Urinary bladder (tissue), 4 donors: ENCODE measurements at places on chromosomes 12 and 14. TPM values are rescaled to one million over a fixed set of nuclear protein-coding genes. Genes with fewer than 3 reads are reported as not detected.

Gene TRIM9
- 1.1 TPM for total RNA-seq

Gene PTPN6
- 6.1 TPM for total RNA-seq

Gene NUDT14
- total RNA-seq: 7.3 TPM

Gene RABGGTA
- total RNA-seq: 9.5 TPM

Gene SLC6A15
- total RNA-seq: 1.2 TPM

DNA sequence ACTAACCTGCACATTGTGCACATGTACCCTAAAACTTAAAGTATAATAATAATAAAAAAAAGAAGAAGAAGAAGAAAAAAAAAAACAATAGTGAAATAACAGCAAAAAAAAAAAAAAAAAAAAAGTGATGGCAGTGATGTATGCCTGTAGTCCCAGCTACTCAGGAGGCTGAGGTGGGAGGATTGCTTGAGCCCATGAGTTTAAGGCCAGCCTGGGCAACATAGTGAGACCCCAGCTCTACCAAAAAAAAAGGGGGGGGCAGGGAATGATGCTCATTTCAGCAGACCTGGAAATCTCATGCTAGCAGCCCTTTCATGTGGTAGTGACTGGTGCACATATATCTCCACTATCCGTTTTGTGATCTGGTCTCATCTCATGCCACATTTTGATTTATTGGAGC is 20.8 kb downstream of the TRAFD1 start:
- no peak for DNase-seq

GRCh38 chr14:93033983-93034670 is 81.6 kb downstream of the ITPK1 start:
- DNase-seq: no peak

DNA sequence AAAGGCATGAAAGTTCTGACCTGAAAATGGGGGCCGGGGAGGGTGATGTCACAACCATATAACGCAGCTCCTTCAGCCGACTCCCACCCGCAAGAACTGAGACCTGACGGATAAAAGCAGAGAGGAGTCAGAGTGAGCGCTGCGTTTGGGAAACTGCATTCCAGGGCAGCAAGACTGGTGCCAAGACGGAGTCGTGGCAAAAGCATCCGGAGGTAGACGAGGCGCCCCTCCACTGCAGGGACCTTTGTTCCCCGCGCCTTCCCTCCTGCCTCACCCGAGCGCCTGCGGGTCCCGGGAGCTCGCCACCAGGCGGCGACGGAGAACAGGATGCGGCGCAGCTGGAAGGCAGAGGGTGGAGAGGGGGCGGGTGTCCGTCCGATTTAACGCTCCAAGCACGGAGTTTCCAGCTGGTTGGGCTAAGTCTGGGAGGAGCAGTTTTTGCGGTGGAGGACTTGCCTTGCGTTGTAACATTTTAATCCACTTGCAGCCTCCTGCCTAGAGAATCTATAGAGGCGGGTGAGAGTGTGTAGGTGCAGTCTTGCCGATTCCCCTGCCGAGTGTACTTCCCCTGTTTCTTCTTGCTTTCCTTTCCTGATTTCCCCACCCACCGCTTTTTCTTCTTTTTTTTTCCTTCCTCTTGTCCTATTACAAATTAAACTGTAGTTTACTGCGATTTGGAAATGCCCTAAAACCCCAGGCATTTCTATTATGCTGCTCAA is 1.2 kb upstream of the CPNE8 start:
- DNase-seq: peak; percentile 80

DNA sequence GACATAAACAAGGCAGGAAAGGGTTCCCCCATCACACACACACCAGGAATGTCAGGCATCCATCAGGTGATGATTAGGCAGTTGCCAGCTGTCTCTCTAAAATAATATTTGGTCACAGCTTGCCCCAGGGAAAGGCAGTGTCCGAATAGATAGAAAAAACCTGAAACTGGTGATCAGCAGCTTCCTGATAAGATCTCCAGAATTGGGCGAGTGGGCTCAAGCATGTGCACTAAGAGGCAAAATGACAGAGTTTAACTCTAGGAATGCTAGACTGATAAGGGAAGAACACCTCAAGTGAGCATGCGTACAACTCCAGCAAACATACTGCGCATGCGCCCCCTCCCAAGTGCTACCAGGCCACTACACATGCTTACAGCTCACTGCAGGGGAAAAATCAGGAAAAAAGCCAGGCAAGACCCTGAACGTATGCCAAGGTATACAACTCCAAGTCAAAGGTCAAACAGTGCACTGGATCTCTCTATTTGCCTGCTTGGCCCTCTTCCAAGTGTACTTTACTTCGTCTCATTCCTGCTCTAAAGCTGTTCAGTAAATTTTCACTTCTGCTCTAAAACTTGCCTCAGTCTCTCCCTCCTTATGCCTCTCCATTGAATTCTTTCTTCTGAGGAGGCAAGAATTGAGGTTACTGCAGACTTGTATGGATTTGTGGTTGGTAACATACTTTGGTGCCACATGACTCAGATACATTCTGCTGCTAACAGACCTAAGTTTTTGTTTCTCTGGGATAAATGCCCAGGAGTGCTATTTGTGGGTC is 73.5 kb upstream of the VASH1 start:
- no peak for DNase-seq

DNA sequence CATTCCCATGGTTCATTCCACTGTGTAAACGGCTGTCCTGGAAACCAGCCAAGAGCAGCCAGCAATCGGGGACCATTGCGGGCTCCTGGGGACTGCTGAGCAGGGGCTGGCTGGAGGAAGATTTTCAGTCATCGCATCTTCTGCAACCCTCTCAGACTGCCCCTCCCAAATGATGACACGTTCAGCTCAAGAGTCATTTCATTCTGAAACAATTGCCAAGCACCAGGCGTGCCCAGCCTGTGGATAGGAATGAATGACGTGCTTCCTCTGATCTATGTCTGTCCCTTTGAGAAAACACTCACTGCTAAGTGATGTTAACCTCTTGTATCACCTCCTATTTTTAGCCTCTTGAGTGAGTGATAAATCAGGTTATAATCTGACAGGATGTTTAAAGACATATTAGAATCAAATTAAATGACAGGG is 62.0 kb downstream of the NDUFA12 start:
- DNase-seq: no peak

GRCh38 chr14:101075801-101076413 is 172.4 kb upstream of the RTL1 start:
- no peak for DNase-seq

- no peak for DNase-seq
Observed at GRCh38 chr12:10097521-10097920, 1.3 kb downstream of the CLEC1A start.

DNA sequence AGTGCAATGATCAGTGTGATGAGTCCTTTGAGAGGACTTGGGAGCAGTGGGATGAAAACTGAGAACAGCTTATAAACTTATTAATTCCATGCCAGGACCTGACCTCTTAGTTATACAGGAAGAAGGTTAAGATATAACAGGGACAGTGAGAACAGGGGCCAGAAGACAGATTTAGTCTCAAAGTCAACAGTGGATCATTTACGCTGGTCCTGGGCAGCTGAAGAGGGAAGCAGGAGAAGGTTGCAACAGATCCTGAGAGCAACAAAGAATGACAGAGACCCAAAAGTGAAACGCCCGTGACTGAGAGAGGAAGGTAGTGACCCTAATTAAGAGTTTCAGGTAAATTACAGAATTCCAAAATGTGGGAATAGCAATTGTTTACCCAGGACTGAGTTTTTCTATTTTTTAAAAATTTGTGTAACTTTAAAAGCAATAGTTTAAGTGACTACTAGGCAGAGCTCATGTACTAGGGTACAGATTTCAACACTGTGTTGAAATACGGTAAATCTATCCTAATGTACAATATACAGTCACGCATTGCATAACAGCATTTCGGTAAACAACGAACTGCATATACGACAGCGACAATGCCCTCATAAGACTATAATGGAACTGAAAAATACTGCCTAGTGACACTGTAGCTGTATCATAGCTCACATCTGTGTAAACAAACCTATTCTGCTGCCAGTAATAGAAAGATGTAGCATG is 77.7 kb upstream of the GNPNAT1 start:
- DNase-seq: no peak

- DNase-seq: no peak
Observed at GRCh38 chr14:36512585-36513003, 7.4 kb downstream of the NKX2-1 start.

DNA sequence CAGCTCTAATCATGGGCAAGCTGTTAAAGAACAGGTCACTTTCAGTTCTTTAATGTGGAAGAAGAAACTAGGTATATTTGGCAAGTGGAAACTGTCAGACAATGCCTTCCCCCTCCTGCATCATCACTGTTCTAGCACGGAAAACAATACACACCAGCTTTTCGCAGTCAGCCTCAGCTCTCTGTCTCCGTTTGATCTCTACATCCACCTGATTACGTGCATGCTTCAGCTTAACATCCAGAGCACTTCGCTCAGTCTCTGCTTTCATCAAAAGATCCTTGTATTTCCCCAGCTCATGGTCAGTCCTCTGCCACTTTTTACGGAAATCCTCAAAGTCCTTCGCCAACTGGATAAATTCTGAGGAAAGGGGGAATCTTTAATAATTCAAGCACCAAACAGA is 19.0 kb downstream of the RACGAP1 start:
- no peak for DNase-seq

DNA sequence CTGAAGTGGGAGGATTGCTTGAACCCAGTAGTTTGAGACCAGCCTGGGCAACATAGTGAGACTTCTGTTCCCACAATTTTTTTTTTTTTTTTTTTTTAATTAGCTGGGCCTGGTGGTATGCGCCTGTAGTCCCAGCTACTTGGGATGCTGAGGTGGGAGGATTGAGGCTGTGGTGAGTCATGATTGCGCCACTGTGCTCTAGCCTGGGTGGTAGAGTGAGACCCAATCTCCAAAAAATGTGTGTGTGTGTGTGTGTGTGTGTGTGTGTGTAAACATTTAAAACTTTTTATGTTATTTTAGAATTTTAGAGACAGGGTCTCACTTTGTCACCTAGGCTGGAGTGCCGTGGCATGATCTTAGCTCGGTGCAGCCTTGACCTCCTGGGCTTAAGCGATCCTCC is 6.8 kb downstream of the PPP1R36 start:
- no peak for DNase-seq

- no peak for DNase-seq
Observed at GRCh38 chr14:64654901-64655300, 49.3 kb upstream of the PLEKHG3 start.

DNA sequence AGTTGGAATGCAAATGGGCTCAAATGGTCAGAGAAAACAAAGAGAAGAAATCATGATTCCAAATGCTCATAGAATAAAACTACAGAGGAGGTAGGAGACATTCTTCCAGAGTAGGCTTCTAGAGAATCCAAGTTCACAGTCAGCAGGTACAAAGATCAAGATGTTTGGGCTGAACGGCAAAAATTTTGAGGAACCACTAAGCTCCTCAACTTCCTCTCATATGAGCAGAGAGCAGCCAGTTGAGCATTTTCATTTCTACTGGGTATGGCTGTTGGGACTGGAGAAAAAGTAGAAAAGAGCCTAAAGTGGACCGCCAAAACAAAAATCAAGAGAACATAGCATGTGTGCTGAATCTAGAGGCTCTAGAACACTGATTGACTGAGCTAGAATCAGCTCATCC is 73.8 kb upstream of the ARID2 start:
- DNase-seq: no peak

- no peak for DNase-seq
Observed at GRCh38 chr12:120225200-120225558, 24.3 kb upstream of the RPLP0 start.

- DNase-seq: no peak
Observed at GRCh38 chr14:80973931-80974641, 18.7 kb downstream of the TSHR start.
